ENCODE measurements at places on chromosomes 6 and 20.

DNA sequence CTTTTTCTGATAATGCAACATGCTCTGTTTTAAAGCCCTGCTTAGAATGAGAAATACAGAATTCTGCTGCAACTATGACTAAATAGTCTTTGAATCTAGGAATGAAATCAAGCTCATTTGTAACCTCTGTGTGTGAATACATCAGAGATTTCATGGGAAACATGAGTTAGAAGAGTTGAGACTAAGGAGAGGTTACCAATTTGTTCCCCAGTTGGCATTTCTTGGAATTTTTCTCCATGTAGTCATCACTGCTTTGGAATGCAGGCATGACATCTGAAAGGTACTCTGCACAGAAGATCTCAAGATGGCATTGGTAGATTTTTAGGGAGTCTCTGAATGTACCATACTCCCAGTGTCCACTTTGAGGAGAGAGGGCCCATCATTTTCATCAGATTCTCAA, 237.2 kb downstream of the TFAP2A start:
- DNase-seq, result no peak

DNA sequence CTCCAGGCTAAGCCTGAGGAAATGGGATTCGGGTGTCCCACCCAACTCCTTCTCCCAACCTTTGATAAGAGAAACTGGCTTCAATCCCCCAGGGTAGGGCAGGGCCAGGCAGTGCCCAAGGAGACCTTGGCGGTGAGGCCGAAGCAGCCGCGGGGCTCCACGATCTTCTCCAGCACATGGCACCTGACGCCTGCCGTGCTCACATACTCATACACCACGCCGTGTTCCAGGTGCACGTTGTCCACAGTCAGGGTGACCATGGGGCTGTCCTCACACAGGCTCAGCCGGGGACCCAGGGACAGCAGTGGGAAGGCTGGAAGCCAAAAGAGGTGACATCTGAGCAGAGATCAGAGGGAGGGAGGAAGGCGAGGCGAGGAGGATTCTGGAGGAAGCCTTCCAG, 176.5 kb downstream of the PREX1 start:
- no peak for DNase-seq

DNA sequence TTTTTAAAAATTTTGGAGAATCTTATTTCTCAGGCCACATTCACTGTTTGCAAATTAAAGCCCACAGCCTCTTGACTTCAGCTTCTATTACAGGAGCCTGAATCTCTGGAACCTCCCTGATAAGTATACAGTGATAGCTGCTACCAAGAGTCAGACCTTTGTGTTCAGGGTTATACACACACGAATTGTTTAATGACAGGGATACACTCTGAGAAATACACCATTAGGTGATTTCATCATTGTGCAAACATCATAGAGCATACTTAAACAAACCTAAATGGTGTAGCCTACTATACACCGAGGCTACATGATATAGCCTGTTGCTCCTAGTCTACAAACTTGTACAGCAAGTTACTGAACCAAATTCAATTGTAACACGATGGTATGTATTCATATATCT, 473.9 kb downstream of the PKHD1 start:
- no peak for DNase-seq

DNA sequence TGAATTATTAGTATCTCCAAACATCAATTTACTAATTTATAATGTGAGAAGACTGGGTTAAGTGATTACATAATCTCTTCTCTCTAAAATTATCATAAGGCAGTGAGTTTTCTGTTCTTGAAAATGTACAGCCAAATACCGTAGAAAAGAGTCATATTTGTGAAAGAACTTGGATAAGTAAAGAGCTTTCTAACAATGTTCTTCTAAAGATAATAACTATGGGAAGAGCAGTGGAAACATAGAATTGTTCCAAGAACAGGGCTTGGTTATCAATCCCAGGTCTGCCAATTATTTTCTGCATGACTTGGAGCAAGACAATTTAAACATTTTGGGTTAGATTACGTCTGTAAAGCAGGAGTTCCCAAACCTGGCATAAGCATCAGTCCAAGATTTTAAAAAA, 198.1 kb upstream of the SGK1 start:
- no peak for DNase-seq

DNA sequence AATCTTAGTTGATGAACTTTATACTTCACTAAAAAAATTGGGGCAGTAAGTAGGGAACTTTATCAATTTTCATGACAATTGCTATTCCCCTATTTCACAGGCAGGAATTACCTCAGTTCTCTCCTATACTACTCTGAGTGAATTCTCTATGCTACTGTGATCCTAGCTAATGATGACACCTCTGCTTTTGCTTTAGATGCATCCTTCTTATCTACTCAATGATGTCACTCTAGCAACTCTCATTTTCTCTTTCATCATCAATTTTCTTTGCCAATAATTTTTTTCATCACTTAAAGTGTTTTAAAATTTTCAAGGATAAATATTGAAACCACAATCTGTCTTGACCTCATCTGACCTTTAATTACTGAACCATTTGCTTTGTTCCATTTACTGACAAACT, 8.1 kb downstream of the DEFB114 start:
- DNase-seq, result no peak

DNA sequence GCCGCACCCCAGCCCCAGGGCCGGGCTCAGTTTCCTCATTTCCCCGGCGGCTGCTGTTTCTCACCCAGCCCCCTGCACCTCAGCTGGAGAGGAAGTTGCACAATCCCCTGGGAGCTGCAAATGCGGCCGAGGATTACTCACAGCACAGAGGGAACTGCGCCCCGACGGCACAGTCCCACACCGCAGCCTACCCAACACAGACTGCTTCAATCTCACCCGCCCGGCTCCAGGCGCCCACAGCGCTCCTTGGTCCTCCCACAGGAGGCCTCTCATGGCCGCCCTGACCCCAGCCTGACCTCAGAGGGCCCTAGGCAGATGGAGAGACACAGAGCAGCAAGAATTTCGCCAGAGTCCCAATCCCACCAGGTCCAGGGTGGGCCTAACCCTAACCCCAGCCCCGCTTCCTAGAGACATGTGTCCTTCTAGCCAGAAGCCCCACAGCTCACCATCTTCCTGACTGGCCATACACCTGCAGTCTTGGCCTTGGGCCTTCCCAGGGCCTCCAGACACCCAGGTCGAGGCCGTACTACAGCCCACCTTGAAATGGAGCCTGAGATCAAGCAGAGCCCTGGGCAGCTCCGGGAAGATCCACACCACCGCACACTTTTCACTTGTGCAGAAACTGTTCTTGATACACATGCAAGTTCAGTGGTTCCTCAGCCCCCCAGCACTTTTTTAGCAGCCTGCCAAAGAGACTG, 11.7 kb downstream of the TFEB start:
- DNase-seq, result peak; percentile 94

DNA sequence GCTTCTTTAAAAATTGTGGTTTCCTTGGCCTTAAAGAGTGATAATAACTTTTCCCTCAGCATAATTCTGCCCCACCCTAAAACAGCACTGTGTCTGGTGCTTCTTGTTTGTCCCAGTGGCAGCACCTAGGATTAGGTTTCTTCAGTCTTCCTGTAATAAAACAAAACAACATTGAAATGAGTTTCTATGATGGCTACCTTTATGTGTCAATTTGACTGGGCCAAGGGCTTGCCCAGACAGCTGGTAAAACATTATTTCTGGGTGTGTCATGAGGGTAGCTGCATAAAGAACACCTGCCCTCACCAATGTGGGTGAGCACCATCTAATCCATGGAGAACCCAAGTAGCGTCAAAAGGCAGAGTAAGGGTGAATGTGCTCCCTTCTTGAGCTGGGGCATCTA, 117.8 kb downstream of the QRSL1 start:
- no peak for DNase-seq

DNA sequence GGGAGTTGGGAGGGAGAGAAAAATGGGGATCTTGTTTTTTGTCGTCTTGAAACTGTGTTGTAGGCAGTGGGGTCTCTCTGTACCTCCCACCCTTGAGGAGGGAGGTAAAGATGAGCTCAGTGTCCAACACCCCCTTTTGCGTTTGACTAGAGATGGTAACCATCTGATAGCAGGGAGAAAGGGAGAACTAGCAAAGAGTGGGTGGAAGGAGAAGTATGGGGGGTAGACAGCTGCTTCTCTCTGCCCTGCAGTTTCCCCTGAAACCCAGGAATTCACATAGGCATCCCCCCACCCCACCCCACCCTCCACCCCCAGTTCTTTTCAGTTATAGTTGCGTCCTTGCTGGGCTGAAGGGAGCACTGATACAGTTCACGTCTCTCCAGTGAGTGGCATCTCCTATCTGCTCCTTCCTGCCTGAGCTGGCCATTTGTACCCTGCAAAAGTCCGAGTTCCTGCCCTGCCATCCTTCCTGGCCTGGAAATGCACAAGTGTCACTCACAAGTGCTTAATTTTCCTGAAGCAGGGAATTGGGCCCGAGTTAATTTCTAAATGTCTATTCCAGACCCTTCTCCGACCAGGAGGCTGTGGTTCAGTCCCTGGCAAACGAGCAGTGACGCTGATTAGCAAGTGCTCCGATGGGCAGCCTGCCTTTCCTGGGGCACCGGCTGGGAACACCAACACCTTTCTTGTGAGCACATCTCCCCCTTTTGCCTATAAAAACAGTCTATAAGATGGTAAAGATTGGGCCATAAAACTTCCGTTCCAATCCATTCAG, 1.5 kb downstream of the SIRPA start:
- no peak for DNase-seq

DNA sequence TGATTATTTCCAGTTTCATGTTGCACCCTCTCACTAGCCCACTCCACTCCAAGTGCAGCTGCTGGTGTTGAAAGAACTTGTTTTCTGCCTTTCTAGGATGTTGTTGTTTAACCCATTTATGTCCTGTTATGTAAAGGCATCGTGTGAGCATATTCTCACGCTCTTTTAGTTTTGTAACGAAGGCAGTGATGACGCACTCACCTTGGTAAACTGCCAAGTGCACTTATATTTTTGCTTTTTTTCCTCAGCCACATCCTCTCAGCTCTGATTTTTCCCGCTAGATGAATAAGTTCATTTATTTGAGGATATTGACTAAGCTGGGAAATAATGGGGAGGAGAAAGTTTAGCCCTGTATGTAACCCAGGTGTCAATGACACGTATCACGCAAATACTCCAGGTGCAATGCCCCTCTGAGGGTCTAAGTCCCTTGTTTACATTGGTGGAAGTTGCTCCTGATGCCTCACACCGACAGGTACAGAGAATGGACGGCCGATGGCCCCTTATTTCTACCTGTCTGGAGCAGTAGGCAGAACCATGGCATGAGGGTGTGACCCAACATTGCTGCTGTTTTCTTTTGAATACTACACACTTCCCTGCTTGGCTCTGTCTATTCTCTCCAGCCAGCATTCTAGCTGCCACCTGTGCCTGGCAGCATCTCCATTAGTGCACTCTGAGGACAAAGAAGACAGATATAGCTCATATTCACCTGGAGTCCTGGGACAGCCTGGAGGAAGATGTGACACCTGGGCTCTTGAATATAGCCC, 132.7 kb upstream of the SLC24A3 start:
- DNase-seq, result no peak

GRCh38 chr6:36924131-36924530, 30.4 kb upstream of the PI16 start:
- DNase-seq, result no peak

DNA sequence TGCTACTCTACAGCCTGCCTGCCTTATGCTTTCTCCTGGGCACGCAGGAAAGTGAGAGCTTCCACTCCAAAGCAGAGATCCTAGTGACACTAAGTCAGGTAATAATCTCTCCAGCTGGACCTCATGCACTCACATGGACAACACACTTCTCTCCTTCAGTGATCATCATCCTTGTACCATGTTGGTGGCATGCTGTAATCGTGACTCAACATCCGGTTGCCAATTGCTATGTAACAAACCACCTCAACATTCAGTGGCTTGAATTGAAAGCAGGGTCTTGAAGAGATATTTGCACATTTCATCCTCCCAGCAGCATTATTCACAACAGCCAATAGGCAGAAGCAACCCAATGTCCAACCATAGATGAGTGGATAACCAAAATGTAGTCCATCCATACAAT, 40.3 kb upstream of the PPP1R3G start:
- DNase-seq, result no peak

- DNase-seq, result no peak
These were observed 157.8 kb downstream of the SCML4 start for GRCh38 chr6:107666084-107666980.

DNA sequence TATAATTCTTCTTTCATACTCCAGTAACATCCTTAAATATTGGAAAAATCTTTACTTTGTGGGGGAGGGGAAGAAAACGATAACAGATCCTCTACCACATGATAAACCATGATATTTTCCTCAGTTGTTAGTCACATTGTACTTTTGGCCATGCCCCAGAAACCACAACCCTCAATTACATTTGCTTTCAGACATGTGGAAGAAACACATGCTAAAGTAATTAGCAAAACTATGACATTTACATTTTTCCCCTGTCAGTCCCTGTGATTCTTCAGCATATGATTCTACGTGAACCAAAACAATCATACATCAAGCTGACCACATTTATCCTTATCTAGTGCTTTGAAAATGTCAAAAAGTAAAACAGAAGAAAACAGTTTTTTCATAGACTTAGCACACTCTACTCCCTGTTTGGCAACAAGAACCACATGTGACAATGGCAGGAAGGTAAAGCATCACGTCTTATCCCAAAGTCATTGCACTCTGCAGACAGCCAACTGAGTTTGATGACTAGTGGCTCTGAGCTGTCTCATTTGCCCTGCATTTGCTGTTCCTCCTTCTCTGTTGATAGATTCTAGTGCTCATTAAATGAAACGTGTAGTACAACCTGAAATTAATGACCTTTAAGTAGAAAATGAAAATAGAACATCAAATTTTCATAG, 505.8 kb upstream of the MARCKS start:
- DNase-seq, result no peak

GRCh38 chr6:51926125-51926524, 161.3 kb downstream of the PKHD1 start:
- no peak for DNase-seq

DNA sequence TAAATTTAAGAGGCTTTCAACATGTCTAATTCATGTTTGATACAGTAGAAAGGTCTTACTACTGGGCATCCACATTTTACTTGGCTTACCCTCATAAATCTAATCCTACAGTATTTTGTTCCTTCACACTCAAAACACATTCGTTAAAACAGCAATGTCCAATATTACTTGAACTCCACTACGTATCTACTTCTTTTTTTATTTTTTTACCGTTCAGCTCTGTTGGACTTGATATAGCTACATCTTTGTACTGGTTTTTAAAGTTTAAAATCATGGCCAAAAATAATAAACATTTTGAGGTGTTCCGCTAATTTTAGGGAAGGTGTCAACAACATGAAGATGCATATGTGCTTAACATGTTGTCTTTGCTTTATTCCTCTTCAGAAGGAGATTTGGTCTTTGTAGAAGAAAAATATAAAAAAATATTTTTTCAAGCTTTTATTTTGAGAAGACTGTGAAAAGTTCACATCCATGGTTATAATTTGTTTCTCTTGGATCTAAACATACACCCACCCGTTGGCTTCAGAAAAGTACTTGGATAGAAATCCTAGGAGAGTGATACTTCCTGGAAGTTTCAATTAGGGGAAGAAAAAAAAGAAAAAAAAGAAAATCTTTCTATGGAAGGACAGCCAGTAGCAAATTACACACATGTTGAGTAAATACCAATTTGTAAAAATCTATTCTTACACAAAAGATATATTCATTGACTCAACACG, 71.5 kb downstream of the EPB41L2 start:
- no peak for DNase-seq

GRCh38 chr6:96467814-96468213, 53.8 kb upstream of the UFL1 start:
- no peak for DNase-seq

Data from HL-60 (cell line).